Stimulated activated CD4-positive, alpha-beta T cell treated with anti-CD3 and anti-CD28 coated beads, Interleukin-15, amount 100 ng/mL, for 1 hour (primary cell): ENCODE measurements at places on chromosomes 2 and 18.

DNA sequence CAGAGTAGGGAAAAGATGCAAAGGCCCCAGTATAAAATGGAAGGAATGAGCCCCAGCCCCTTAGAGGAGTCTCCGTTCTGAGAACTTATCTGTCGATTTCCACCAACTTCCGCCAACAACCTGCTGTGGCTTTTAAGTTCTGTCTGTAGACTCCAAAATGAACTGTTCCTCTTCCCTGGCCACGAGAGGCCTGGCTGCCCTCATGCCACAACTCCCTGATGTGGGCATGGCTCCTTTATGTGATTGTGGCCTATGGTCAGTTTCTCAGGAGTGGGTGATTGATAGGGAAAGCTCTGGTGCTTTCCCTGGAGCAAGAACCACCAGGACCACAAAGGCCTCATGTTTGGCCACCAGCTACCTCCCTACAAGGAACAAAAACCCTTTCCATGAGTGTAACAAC is 18.8 kb upstream of the CD207 start:
- no peak for DNase-seq

DNA sequence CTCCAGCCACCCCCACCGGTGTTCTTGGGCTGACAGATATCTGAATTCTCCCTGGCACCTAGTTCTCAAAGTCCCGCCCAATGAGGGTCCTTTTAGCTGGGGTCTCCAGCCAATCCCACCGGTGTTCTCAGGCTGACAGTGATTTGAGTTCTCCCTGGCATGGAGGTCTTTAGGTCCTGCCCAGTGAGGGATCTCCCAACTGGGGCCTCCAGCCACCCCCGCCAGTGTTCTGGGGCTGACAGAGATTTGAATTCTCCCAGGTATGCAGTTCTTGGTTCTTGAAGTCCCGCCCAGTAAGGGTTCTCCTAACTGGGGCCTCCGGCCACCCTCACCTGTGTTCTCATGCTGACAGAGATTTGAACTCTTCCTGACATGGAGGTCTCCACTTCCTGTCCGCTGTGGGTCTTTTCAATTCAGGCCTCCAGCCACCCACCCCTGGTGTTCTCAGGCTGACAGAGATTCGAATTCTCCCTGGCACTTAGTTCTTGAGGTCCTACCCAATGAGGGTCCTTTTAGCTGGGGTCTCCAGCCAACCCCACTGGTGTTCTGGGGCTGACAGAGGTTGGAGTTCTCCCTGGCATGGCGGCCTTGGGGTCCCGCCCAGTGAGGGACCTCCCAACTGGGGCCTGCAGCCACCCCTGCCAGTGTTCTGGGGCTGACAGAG is 154.6 kb downstream of the ANKRD36 start:
- no peak for DNase-seq

DNA sequence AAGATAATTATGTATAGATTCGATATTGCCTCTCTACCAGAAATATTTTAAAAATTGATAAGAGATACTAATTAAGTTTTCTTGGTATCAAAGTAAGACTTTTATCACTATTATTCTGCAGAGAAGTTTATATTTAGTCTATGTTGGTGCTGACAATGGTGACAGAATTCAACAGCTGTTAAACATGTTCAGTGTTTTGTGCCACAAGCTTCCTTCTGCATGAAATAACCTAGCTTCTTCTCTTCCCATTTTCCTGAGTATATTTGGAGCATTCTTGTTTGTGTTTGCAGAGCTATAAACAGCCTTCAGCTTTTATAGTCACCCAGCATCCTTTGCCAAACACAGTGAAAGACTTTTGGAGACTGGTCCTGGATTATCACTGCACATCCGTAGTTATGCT is 229.2 kb upstream of the RAB12 start:
- no peak for DNase-seq

DNA sequence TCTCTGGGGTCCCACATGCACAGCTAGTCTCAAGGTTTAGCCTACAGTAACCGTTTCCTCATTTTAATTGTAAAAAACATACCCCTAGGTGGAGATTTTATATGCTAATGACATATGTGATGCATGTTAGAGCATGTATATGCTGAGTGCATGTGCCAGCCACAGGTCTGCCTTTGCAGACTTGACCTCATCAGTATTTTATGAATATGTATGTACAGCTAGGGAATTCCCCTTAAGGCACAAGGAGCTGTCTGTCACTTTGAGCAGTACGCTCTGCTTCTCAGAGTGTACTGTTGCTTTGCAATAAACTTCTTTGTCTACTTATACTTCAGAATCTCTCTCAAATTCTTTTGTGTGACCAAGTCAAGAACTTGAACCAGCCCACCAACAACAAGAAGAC is 131.2 kb upstream of the ERBB4 start:
- DNase-seq: no peak

GRCh38 chr2:27080140-27080469 is 1.7 kb downstream of the EMILIN1 start:
- DNase-seq: no peak

DNA sequence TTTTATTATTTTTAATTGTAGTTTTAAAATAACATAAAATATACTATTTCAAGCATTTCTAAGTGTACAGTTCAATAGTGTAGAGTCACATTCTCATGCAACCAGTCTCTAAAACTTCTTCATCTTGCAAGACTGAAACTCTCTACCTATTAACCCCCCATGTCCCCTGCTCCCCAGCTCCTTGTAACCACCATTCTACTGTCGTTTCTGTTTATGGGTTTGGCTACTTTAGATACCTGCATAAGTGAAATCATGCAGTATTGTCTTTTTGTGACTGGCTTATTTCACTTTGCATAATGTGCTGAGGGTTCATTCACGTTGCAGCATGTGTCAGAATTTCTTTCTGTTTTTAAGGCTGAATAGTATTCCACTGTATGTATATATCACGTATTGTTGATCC is 139.4 kb downstream of the SMAD7 start:
- DNase-seq: no peak

- DNase-seq: no peak
Measured at GRCh38 chr2:42250925-42251324, 81.8 kb downstream of the EML4 start.

DNA sequence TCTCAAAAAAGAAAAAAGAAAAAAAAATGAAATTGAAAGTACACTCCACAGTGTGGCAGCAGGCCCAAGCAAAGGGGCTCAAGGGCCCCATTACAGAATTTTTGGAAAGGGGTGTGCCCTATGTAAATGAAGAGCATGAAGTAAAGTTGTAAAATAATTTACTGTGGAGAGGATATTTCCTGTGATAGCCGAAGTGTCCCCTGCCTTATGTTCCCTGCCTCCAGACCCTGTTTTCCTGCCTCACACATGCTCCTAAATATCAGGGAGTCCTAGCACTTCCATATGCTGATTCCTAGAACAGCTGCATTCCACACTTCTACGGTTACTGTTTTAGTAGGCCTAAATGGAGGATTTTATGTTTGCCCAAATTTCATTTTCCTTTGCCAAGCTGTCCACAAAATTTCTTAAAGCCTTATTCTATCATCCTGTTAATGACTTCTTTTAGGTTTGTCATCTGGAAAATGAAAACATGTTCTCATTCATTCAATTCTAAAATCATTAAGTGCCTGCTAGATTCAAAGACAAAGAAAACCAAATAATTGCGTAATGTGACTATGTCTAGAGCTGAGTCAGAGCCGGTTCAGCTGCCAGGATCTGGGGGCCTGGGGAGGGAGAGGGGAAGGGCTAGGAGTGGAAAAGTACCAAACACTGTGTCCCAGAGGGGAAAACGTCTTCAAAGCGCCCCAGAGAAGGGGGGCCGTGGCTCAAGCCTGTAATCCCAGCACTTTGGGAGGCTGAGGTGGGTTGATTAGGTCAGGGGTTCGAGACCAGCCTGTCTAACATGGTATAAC is 25.9 kb upstream of the IMPA2 start:
- no peak for DNase-seq

- no peak for DNase-seq
Measured at GRCh38 chr2:15579641-15580040, 12.0 kb upstream of the DDX1 start.

GRCh38 chr2:179915395-179915992 is 54.1 kb upstream of the ZNF385B start:
- DNase-seq: no peak

DNA sequence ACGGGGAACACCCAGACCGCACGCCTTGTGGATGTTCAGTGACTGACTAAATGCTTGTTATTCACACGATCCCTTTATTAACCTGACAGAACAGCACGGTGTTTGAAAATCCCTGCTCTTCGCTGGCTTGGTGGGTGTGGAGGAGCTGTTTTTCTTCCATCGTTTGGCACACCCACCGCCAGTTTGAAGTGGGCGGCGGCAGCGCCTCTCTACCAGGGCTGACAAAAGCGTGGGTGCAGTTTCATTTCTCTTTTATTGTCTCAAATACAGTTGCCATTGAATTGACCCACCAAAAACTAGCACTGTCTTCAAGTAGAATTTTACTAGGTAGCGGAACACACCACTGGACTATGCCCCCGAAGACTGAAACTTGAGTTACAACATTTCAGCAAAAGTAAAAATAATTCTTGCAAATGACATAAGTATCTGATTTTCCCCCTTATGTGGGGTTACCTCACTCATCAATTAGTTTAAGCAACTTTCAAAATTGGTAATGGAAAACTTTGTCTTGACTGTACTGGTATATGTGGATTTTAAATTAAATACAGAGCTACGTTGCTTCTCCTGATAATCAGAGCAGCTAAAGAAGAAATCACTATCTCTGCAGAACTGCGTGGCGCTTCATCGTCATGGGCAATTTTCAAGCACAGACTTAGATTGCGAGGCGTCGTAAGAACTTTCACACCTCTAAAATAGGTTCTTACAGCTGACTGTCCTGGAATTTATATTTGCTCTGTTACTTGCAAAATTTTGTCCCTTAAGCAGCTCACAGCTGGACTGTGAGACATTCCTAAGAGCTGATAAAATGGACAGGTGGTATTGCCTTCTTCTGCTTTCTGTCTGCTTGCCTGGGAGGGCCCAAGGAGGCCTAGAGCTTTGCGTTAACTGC is 60.9 kb downstream of the LDLRAD4 start:
- DNase-seq: peak; percentile 33

DNA sequence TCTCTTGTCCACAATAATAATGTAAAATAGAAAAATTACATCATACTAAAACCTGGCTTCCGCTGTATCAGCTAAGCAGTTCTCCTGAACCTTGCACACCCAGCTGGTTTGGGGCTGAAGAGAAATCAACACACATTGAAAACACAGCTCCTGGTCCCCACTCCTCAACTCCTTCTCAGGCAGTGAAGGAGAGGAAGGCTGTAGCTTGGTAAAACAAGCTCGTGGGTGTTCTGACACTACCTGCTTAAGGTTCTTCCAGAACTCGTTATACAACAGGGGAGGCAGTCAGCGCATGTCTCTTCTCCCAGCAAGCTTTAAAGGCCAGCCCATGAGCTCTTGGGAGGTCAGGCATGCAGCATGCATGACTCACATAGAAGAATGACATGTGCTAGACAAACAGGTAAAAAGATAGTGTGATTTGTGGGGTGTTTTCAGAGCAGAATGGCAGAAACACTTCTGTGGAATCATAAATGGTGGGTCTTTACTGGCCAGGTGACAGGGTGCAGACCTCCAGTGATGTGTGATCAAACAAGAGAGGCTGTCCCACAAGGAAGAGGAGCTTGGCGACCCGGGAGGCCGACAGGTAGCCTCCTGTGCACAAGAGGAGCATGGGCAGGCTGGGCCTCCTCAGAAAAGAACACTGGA is 69.1 kb downstream of the UXS1 start:
- no peak for DNase-seq

GRCh38 chr2:233821709-233822100 is 32.6 kb downstream of the HJURP start:
- DNase-seq: no peak

DNA sequence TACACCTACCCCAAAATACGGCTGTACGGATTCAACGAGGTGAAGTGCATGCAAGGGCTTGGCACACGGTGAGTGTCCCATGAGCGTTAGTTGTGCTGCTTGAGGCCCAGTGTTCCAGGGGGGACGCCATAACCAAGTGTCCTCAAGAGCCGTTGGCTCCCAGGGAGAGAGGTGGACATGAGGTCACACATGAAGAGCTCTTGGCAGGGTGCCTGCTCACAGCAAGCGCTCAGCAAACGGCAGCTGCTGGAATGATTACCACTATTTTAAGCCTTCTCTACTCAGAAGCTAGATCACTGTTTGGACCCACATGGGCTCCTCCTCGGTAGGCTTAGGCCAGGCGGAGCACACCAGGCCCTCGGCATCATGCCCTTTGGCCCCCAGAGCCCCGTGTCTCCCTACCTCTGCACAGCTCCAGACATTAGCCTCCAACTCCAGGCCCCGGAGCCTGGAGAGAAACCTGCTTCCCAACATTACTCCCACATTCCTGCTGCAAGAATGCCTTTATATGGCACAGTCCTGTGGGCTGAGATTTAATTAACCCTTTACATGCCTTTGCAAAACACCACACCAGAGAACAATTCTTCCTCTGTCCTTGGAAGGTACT is 68.4 kb upstream of the PPP1CB start:
- no peak for DNase-seq

GRCh38 chr2:46929612-46930011 is 14.0 kb upstream of the MCFD2 start:
- no peak for DNase-seq
